AG10803 (cell line): ENCODE measurements at places on chromosomes 12 and 14.

DNA sequence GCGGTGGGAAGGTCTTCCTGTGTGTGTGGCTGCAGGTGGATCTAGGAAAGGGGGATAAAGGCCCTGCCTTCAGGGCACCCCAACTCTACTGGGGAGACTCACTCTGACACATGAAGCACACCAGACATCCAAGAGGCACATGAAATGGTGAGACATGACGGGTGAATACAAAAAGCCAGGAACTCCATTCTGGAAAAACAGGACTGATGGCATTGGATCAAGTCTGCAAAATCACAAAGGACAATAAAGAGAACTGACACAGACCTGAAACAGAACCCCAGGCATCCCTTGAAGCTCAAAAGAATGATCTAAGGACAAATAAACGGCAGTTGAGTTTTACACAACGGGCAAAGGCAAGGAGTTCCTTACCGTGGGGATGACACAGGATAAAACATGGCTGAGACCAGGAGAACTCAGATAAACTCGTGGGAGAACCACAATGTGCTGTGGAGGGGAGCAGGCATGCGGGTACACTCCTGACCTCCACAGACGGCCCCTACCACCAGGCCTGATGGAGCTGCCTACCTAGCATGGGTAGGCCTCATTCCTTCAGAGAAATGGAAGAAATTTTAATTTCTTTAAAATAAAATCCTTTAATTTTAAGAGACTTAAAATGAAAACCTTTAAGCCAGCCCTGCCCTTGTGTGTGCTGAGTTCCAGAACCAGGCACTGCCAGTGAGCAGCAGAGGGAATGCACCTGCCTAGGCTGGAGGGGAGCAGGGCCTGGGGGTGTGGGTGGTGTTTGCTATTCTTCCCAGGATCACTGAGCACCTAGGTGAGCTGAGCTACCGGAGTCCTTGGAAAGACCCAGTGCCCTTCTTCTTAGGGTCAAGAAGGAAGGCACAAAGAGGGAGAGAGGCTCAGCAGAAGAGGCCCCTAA lies 100.1 kb downstream of the SINHCAF start:
- no peak for DNase-seq

DNA sequence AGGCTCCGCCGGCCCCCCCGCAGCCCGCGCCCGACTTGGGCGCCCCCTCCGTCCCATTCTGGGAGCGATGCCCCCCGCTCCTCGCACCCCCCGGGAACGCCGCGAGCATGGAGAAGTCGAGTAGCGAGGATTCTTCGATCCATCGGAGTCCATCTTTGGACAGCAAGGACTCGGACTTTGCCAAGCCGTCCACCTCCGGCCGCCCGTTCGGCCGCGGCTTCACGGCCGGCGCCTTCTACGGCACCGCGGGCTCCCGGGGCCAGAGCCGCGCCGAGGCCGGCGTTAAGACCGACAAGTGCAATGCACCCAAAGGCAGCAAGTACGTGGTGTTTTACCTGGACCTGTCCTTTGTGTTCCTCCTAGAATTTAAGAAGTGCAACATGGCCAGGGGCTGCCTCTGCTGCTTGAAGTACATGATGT lies 123.6 kb downstream of the TSPAN9 start:
- no peak for DNase-seq

DNA sequence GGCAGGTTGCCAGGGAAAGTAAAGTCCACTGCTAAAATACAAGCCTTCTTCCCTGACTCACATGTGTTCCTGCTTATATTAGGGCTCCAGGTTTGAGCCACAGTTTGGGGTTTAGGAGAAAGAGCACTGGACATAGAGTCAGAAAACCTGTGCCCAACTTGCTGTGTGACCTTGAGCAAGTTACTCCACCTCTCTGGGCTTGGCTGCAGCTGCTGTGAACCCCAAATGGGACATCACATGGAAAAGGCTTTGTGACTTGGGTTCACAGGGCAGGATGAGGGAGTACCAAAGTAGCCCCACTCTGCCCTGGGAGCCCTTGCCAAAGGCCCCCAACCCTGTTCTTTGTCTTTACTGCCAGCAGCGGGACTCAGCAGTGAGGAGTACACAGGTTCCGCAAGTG lies 79.0 kb upstream of the NOS1 start:
- DNase-seq = no peak

- DNase-seq = no peak
Measured at GRCh38 chr14:103770902-103771301, 55.3 kb downstream of the ZFYVE21 start.

DNA sequence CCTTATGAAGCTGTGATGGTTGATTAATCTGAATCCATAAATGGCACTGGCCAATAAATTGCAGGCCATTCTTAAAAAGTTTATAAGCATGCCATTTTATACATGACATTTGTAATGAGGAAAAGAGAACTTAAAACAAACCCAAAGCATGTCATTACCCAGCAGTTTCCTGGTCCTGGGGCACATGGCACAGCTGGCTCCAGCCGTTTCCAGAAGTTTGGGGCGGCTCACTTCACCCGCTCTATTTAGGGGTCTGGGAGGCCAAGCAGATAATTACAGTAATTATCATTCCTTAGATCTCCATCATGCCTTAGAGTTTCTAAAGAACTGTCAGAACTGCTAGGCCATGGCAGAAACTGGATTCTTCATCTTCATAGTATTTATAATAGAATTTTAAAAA lies 6.4 kb downstream of the ADGRD1 start:
- DNase-seq = no peak

GRCh38 chr12:71456316-71456715 lies 16.7 kb downstream of the LGR5 start:
- DNase-seq = no peak

GRCh38 chr12:21552635-21553328 lies 26.7 kb downstream of the SPX start:
- DNase-seq = no peak

- DNase-seq = no peak
Measured at GRCh38 chr12:71130521-71131069, 27.2 kb downstream of the TSPAN8 start.
